ENCODE measurements at places on chromosomes 3 and 15.

GRCh38 chr15:38193496-38193895, 59.1 kb upstream of the SPRED1 start:
- H3K4me3 ChIP-seq, result no peak overlapping the region
- no peaks in the 10 kb centered on the region for H3K27me3 ChIP-seq
- no peaks in the 10 kb centered on the region for H3K36me3 ChIP-seq
- H3K27ac ChIP-seq, result no peak overlapping the region

DNA sequence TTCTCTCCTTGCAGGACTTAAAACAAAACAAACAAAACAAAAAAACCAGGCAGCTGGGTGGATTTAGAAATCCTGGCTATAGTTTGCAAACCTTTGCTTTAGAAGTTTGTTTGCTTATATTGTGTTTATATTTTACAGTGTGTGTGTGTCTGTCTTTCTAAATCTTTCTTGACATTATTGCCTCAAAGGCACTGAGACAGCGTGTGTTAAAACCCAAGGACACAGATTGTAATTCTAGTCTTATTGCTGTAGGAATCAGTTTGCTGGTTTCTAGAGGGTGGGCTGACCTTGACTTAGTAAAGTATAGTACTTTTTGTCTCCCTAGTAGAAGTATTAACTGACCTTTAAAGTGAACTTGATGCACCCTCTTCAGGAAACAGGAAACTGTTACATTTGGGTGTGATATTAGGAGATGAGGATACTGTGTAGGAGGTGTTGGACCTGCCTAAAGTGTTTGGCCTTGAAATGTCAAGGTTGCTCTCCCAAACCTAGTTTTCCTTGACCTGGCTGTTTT, 71.0 kb downstream of the TCF12 start:
- H3K4me3 ChIP-seq, result no peak overlapping the region
- H3K36me3 ChIP-seq, result no peaks in the 10 kb centered on the region
- no peaks in the 10 kb centered on the region for H3K27me3 ChIP-seq
- H3K4me1 ChIP-seq, result peaks cover 47% of the 10 kb centered on the region
- no peak for DNase-seq

- no peak overlapping the region for H3K27ac ChIP-seq
- H3K4me1 ChIP-seq, result peaks cover 2% of the 10 kb centered on the region
- H3K36me3 ChIP-seq, result peaks cover 38% of the 10 kb centered on the region
- no peak for DNase-seq
- H3K4me3 ChIP-seq, result no peak overlapping the region
These were observed 70.0 kb upstream of the LIMD1 start for GRCh38 chr3:45524565-45524964.

- DNase-seq, result no peak
- H3K4me1 ChIP-seq, result no peaks in the 10 kb centered on the region
- no peaks in the 10 kb centered on the region for H3K27me3 ChIP-seq
- no peak overlapping the region for H3K27ac ChIP-seq
These were observed 331.0 kb downstream of the CGGBP1 start for GRCh38 chr3:87727783-87728182.

DNA sequence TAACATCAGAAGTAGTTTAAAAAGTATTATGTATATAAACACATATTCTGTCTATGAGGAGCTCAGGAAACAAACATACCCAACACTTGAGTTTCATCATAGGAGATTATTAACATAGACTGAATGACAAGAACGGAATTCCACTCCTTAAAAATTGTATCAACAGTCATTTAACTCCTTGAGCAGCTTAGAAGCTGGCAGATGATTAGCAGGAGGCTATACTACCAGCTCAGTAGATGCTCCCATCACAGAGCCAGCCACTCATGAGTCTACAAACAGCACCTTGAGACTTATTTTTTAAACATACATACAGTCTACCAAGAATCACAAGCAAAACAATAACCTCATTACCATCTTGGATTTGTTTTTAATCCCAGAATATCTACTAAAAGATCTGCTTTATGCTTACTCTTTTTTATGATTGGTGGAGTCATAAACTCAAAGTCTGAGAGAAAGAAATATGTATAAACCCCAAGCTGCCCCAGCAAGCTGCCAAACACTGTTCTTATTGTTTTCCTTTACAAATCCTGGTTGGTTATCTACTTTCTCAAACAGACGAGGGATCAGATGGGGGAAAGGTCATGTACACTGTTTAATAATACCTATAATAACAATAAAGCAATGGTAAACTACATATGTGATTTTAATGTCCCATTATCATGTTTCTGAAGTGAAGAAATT, 59.5 kb downstream of the CBLB start:
- H3K27me3 ChIP-seq, result no peaks in the 10 kb centered on the region
- H3K27ac ChIP-seq, result no peak overlapping the region
- H3K4me3 ChIP-seq, result no peak overlapping the region
- no peaks in the 10 kb centered on the region for H3K36me3 ChIP-seq
- no peak for DNase-seq
- H3K4me1 ChIP-seq, result peaks cover 25% of the 10 kb centered on the region

GRCh38 chr15:32861761-32862160, 144.0 kb downstream of the GREM1 start:
- peak; percentile 63 for DNase-seq
- peaks cover 4% of the 10 kb centered on the region for H3K36me3 ChIP-seq
- no peaks in the 10 kb centered on the region for H3K27me3 ChIP-seq
- peaks cover 9% of the 10 kb centered on the region for H3K4me1 ChIP-seq

GRCh38 chr3:9230596-9230995, 18.9 kb downstream of the SRGAP3 start:
- no peak overlapping the region for H3K27ac ChIP-seq
- DNase-seq, result no peak
- H3K4me3 ChIP-seq, result no peak overlapping the region
- H3K27me3 ChIP-seq, result no peaks in the 10 kb centered on the region

- H3K27ac ChIP-seq, result no peak overlapping the region
- H3K4me3 ChIP-seq, result no peak overlapping the region
- no peaks in the 10 kb centered on the region for H3K4me1 ChIP-seq
- peaks cover 10% of the 10 kb centered on the region for H3K36me3 ChIP-seq
These were observed 8.6 kb downstream of the VPS8 start for GRCh38 chr3:184820525-184820924.

DNA sequence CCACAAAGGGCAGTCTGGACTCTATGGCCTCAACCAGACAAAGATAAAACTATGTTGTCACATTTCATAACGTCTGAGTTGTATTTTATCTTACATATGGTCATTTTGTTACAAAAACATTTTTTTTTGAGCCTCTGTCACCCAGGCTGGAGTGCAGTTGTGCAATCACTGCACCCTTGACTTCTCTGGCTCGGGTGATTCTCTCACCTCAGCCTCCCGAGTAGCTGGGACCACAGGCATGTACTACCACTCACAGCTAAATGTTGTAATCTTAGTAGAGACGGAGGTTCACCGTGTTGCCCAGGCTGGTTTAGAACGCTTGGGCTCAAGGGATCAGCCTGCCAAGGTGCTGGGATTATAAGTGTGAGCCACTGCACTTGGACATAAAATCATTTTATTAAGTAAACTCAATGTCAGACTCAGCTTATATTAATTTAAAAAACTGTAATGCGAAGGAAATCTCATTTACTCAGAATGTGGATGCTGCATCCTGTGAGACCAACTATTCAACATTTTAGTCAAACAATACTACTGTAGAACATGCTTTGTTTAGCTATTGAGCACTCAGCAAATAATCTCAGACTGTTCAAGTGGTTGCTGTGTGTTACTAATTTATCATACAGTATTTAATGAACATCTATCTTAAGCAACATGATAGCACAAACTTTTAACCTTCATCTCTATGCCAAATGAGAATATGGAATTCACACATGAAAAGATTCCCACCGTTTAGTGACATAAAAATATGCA, 209.2 kb downstream of the TBL1XR1 start:
- H3K36me3 ChIP-seq, result no peaks in the 10 kb centered on the region
- DNase-seq, result peak; percentile 54
- no peak overlapping the region for H3K27ac ChIP-seq
- no peaks in the 10 kb centered on the region for H3K27me3 ChIP-seq
- H3K4me3 ChIP-seq, result no peak overlapping the region
- H3K4me1 ChIP-seq, result peaks cover 14% of the 10 kb centered on the region

DNA sequence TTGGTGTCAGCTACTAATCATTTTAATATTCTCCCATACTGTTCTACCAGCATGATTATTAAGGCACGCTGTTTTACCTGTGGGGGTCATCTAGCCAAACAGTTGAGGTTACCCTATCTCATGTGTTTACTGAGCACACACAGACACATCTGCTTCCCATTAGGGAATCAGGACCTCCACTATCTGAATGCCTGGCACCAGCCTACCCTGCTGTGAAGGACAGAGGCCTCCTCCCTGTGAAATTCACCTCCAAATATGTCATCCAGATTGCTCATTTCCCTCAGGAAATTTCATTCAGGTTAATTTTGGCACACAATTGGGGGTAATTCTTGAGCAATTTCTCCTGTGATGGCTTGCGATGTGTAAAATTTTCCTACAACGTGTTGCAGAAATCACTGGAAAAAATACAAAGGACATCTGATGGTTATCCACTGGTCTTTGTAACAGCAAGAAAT, 155.6 kb upstream of the NR2E3 start:
- no peaks in the 10 kb centered on the region for H3K27me3 ChIP-seq
- peaks cover 7% of the 10 kb centered on the region for H3K4me1 ChIP-seq
- H3K36me3 ChIP-seq, result no peaks in the 10 kb centered on the region
- no peak overlapping the region for H3K4me3 ChIP-seq
- DNase-seq, result no peak

- no peak for DNase-seq
- H3K27me3 ChIP-seq, result no peaks in the 10 kb centered on the region
- no peak overlapping the region for H3K4me3 ChIP-seq
- no peaks in the 10 kb centered on the region for H3K36me3 ChIP-seq
- no peak overlapping the region for H3K27ac ChIP-seq
- no peaks in the 10 kb centered on the region for H3K4me1 ChIP-seq
These were observed 116.3 kb downstream of the DTWD1 start for GRCh38 chr15:49737127-49737526.

DNA sequence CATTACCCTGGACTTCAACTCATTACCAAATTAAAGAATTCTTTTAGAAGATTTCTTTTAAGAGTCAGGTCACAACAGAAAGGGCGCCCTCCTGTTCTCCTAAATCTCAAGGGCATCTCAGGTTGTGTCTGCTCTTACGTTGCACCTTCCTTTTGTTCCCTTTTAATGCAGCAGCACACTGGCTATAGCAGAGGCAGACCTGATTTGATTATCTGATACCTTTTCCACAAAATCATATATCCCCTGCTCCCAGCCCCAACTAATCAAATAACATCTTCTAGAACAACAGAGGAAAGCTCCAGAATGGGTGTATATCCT, 40.1 kb downstream of the TIGIT start:
- H3K27me3 ChIP-seq, result no peaks in the 10 kb centered on the region
- peaks cover 15% of the 10 kb centered on the region for H3K36me3 ChIP-seq
- no peak overlapping the region for H3K4me3 ChIP-seq

GRCh38 chr3:185685231-185686035, 99.3 kb downstream of the SENP2 start:
- H3K27ac ChIP-seq, result no peak overlapping the region
- DNase-seq, result no peak
- H3K36me3 ChIP-seq, result peaks cover 19% of the 10 kb centered on the region
- H3K27me3 ChIP-seq, result no peaks in the 10 kb centered on the region
- H3K4me1 ChIP-seq, result no peaks in the 10 kb centered on the region
- no peak overlapping the region for H3K4me3 ChIP-seq

GRCh38 chr3:30084971-30085403, 521.4 kb upstream of the TGFBR2 start:
- H3K27ac ChIP-seq, result no peak overlapping the region
- no peak overlapping the region for H3K4me3 ChIP-seq
- H3K36me3 ChIP-seq, result no peaks in the 10 kb centered on the region
- no peaks in the 10 kb centered on the region for H3K4me1 ChIP-seq

DNA sequence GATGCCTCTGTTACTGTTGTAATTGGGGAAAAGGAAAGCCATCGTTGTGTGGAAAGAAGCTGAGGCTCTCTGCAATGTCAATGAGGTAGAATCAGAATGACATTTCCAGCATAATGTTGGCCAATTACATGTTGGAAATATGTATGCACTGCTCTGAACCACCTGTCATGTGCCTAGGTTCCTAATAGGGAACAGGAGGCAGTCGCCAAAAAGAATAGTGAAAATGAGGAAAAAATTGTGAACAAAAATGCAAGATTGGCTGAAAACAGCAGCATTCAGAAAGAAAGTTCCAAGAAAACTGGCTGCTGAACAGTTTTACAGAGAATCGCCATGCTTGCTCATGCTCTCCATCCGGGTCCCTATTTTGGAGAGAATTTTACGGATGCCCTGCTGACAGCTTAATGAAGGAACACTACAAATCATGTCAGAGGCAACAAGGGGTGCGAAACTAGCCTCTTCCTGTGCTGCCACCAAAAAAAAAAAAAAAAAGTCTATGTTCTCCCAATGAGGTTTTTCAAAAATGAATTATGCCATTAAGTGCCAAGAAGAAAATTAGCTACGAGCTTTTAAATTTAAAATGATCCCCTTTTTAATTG, 305.9 kb upstream of the ARRDC4 start:
- no peak overlapping the region for H3K27ac ChIP-seq
- no peak overlapping the region for H3K4me3 ChIP-seq
- no peaks in the 10 kb centered on the region for H3K36me3 ChIP-seq
- no peaks in the 10 kb centered on the region for H3K4me1 ChIP-seq

GRCh38 chr3:189267981-189268613, 96.3 kb downstream of the TPRG1 start:
- no peak for DNase-seq
- no peak overlapping the region for H3K27ac ChIP-seq
- no peaks in the 10 kb centered on the region for H3K36me3 ChIP-seq
- peaks cover 5% of the 10 kb centered on the region for H3K4me1 ChIP-seq

- H3K27me3 ChIP-seq, result no peaks in the 10 kb centered on the region
- no peaks in the 10 kb centered on the region for H3K4me1 ChIP-seq
- no peak overlapping the region for H3K4me3 ChIP-seq
- DNase-seq, result no peak
- H3K36me3 ChIP-seq, result no peaks in the 10 kb centered on the region
These were observed 561.7 kb upstream of the ALCAM start for GRCh38 chr3:104805042-104805441.

DNA sequence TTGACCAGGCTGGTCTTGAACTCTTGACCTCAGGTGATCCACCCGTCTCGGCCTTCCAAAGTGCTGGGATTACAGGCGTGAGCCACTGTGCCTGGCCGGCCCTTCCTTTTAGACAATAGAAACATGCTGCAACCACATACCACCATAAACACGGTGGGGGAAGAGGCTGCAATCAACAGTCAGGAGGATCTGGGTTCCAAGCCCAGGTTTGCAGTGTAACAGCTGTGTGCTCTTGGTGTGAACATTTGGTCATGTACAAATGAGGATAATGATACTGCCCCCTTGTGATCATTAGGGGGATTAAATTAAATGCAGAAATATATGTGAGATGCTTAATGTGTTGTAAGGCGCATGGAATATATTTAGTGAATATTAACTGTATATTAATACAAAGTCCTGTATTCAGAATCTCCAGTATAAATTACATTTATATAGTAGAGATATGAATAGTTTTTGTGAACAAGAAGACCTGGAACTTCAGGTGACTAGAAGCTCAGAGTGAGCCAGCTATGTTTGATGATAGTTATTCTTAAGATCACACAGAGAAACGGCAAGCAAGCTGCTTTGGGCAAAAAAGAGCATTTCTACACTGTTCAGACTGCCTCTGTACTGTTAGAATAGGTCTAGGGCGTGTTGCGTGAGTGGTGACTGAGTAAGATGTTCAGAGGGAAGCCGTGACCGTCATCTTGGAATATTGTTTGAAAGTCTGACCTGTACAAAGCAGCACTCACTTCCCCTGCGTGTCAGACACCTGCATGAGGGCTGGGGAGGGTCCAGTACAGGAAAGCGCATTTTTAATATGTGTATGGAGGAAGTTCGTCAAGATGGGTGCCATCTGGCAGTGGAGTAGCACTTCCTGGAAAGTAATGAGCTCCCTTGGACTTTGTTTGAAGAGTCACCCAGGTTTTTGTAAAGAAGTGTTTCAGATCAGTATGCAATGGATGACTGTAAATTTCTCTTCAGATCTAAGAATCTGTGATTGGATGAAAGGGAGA, 125.8 kb downstream of the PGPEP1L start:
- H3K27ac ChIP-seq, result no peak overlapping the region
- H3K36me3 ChIP-seq, result no peaks in the 10 kb centered on the region
- no peak overlapping the region for H3K4me3 ChIP-seq
- no peak for DNase-seq
- H3K4me1 ChIP-seq, result peaks cover 14% of the 10 kb centered on the region
- H3K27me3 ChIP-seq, result no peaks in the 10 kb centered on the region

Data from lower lobe of right lung (tissue), 2 donors.